Activated CD4-positive, alpha-beta T cell treated with anti-CD3 and anti-CD28 coated beads, Interleukin-2, amount 10 ng/mL, durations not matched to agents 7 days and 5 days (primary cell): ENCODE measurements at places on chromosomes 16 and 17.
A peak's percentile ranks its signal among the peaks of the same experiment; 100 is the strongest.

- no peak overlapping the region for H3K4me3 ChIP-seq
- DNase-seq = no peak
- H3K4me1 ChIP-seq = no peaks in the 10 kb centered on the region
Measured at GRCh38 chr16:83420206-83420760, 387.5 kb upstream of the HSBP1 start.

DNA sequence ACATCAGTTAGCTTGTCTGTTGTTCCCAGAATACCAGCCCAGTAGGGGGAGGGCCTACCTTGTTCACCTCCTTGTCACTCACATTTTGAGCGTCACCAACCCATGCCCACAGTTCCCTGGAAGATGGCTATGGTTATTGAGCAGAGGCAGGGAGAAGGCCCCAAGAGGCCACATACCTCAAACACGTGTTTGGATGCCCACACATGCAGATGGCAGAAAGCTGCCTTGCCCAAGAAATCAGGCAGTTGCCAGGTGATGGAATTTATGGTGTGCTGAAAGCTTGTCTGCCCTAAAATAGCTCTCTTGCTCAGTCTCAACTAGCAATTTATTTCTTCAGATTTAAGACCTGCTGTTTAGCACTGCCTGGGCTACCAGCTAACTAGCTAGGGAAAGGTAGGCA is 16.5 kb upstream of the CMTM4 start:
- no peaks in the 10 kb centered on the region for H3K4me1 ChIP-seq
- no peak for DNase-seq

- H3K27me3 ChIP-seq = no peaks in the 10 kb centered on the region
- peak; percentile 21 for DNase-seq
- no peaks in the 10 kb centered on the region for H3K36me3 ChIP-seq
- H3K4me3 ChIP-seq = no peak overlapping the region
Measured at GRCh38 chr17:10875430-10875851, 37.6 kb upstream of the PIRT start.

DNA sequence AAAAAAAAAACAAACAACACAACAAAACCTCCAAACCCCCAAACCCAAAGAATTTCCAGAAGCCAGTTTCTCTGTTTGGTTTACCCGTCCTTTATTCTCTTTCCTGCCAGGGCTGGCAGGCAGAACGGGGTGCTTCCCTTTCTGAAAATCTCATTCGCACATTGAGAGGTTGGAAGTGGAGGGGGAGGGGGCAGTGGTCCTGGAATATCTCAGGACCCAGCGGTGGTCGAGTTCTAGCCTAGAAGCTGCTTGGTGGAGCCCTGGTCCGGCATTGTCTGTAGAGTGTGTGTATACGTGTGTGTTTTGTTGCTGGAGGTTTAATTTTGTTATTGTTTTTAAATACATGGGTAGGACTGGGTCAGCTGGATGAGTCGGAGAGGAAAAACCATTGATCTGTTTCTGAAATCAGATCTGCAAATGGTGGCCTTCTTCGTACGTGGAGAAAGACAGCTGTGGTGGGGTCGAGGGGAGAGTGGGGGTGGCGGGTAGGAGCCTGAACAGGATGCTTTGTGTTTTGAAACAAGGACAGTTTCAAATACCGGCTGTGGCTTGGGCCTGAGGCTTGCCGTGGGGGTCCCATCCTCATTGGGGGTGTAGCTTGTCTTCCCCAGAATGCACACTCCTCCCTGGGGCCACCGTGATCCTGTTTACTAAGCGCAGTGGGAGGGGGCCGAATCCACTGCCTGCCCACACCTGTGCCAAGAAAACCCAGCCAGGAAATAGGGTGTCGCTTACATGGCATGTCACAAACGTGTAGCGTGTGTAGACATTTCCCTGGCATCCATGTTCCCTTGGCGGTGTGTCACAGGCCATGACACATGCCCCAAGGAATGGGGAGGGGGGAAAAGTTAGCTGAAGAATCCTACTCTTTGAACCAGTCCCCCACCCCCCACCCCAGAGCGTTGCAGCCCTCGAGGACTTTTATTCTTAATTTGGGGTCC is 1.6 kb downstream of the CMIP start:
- peak; percentile 53 for DNase-seq
- H3K4me3 ChIP-seq = peak overlapping the region; percentile 85
- H3K4me1 ChIP-seq = peaks cover 61% of the 10 kb centered on the region
- H3K36me3 ChIP-seq = peaks cover 26% of the 10 kb centered on the region
- peak overlapping the region; percentile 90 for H3K27ac ChIP-seq

DNA sequence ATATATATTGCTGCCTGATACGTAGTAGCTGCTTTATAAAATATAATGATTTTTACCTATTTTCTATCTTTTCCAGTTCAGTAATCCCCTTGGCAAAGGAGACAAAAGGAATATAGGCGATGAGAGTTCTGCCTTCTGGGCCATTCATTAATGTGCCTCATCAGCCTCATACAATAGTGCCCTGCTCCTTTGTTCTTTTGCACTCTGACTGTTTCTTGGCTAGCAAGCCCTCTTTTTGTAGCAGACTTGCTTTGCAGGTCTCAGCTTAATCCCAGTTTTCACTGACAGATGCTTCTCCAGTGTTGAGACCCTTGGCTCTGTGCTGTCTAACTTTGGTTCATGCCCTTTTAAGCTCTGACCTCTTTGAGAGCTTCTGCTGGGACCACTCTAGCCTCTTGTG is 10.4 kb downstream of the HSD17B2 start:
- H3K4me3 ChIP-seq = no peak overlapping the region
- DNase-seq = no peak
- H3K4me1 ChIP-seq = no peaks in the 10 kb centered on the region
- H3K27me3 ChIP-seq = peaks cover 14% of the 10 kb centered on the region
- H3K36me3 ChIP-seq = no peaks in the 10 kb centered on the region
- H3K27ac ChIP-seq = no peak overlapping the region

- H3K36me3 ChIP-seq = no peaks in the 10 kb centered on the region
- DNase-seq = peak; percentile 88
- no peaks in the 10 kb centered on the region for H3K27me3 ChIP-seq
- no peak overlapping the region for H3K4me3 ChIP-seq
Measured at GRCh38 chr17:45197555-45198334, 23.9 kb upstream of the FMNL1 start.

DNA sequence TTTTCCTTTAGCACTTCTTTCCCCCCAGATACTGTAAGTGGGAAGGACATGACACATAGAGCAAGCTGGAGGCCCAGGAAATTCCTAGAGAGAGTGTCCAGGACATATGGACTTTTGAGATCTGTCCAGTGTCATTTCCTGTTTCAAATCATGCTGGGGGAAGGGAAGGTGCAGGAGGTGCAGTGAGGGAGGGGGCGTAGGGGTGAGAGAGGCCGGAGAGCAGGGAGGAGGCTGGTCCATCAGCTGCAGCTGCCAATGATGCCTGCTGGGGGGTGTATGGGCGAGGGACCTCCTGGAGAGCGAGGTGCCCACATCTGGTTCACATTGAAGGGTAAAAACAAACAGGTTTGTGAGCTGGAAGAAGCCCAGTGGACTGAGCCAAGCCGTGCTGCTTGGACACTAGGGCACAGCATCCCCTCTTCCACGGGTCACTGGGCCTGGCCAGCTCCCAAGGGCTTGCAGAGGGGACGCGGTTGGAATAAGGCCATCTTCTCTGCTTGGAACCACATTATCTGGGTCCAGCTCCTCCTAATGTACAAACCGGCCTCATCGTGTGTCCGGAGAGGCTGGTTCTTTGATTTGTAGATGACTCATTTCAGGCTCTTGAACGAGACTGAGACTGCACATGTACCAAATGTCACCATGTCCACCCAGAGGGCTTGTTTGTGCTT is 70.4 kb upstream of the SMURF2 start:
- peaks cover 19% of the 10 kb centered on the region for H3K4me1 ChIP-seq
- H3K27ac ChIP-seq = no peak overlapping the region
- H3K4me3 ChIP-seq = no peak overlapping the region
- no peaks in the 10 kb centered on the region for H3K36me3 ChIP-seq
- DNase-seq = no peak

- no peak overlapping the region for H3K27ac ChIP-seq
- no peaks in the 10 kb centered on the region for H3K27me3 ChIP-seq
- no peak overlapping the region for H3K4me3 ChIP-seq
- H3K36me3 ChIP-seq = no peaks in the 10 kb centered on the region
- no peaks in the 10 kb centered on the region for H3K4me1 ChIP-seq
Measured at GRCh38 chr16:51085271-51085670, 65.8 kb downstream of the SALL1 start.

DNA sequence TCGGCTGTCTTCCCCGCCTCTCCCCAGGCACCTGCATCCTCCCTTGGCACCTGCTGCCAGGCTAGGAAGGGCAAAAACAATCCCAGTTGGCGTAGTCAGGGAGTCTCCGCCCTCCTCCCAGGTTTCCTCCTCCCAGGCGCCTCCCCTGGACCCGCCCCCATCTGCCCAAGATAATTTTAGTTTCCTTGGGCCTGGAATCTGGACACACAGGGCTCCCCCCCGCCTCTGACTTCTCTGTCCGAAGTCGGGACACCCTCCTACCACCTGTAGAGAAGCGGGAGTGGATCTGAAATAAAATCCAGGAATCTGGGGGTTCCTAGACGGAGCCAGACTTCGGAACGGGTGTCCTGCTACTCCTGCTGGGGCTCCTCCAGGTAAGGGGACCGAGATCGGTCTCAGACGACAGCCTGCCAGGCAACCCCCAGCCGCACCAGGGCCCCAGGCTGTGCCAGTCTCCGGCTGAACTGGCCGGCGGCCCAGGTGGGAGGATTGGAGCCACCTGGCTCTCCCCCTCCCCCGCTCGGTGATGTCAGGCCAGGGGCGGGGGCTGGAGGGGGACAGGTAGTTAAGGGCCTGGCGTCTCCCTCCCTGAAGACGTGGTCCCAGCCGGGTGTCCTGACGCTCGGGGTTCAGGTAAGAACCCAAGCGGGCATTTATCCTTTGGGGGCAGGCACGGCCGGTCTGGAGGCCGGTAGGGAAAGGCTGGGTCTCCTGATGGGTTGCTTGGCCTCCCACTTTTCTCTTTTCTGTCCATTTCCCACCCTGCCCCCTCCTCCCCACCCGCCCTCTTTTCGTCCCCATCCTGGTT is at the start of gene GRB7:
Gene GRB7 (plus strand): TSS at position 179 of the 808 bp plus-strand sequence. CDS start 4,364 bp downstream, outside the sequence.
- H3K36me3 ChIP-seq = peaks cover 3% of the 10 kb centered on the region
- H3K27me3 ChIP-seq = peaks cover 6% of the 10 kb centered on the region
- H3K27ac ChIP-seq = peak within 1 kb of the TSS; percentile 68
- peaks cover 38% of the 10 kb centered on the region for H3K4me1 ChIP-seq

- peaks cover 52% of the 10 kb centered on the region for H3K4me1 ChIP-seq
- no peak overlapping the region for H3K4me3 ChIP-seq
- H3K27me3 ChIP-seq = no peaks in the 10 kb centered on the region
- H3K27ac ChIP-seq = no peak overlapping the region
- H3K36me3 ChIP-seq = peaks cover 27% of the 10 kb centered on the region
Measured at GRCh38 chr17:66675991-66676371, 158.9 kb upstream of the CACNG5 start.

DNA sequence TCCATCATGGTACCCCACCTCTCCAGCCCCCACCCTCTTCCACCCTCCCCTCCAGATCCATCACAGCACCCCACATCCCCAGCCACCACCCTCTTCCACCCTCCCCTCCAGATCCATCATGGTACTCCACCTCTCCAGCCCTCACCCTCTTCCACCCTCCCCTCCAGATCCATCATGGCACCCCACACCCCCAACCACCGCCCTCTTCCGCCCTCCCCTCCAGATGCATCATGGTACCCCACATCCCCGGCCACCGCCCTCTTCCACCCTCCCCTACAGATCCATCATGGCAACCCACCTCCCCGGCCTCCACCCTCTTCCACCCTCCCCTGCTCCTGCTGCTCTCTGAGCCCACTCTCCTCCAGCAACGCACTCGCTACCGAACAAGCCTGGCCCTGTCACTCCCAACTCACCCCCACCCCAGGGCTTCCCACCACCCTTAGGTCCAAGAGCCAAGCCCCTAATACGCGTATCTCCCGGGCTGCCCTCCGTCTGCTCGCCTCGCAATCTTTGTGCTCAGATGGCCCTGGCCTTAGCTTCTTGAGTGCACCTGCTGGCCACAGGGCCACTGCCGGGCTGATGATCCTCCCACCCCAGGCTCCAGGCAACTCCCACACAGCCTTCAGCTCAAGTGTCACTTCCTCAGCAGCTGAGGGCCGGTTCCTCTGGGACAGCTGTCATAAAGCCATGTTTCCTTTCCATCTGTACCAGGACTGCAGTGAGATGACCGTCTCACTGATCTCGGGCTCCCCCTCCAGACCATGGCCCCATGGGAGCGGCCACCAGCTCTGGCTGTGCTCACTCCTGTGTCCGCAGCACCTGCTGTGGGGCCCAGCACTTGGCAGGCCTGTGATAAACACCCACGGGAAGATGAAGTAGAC is 25.5 kb downstream of the KDM8 start:
- H3K36me3 ChIP-seq = peaks cover 79% of the 10 kb centered on the region
- H3K4me3 ChIP-seq = peak overlapping the region; percentile 5
- H3K27me3 ChIP-seq = no peaks in the 10 kb centered on the region
- DNase-seq = no peak

DNA sequence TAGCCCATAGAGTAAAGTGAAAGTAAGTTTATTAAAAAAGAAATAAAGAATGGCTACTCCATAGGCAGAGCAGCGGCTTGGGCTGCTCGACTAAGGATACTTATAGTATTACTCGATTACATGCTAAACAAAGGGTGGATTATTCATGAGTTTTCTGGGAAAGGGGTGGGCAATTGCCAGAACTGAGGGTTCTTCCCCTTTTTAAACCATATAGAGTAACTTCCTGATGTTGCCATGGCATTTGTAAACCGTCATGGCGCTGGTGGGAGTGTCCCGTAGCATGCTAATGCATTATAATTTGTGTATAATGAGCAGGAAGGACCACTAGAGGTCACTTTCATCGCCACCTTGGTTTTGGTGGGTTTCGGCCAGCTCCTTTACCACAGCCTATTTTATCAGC is 13.3 kb upstream of the GAS7 start:
- no peaks in the 10 kb centered on the region for H3K27me3 ChIP-seq
- no peak overlapping the region for H3K27ac ChIP-seq
- no peaks in the 10 kb centered on the region for H3K36me3 ChIP-seq
- no peak overlapping the region for H3K4me3 ChIP-seq
- DNase-seq = no peak

GRCh38 chr16:90033387-90033786 is 14.1 kb upstream of the DBNDD1 start:
- DNase-seq = no peak
- no peaks in the 10 kb centered on the region for H3K27me3 ChIP-seq
- H3K4me1 ChIP-seq = no peaks in the 10 kb centered on the region
- no peak overlapping the region for H3K27ac ChIP-seq
- H3K36me3 ChIP-seq = peaks cover 5% of the 10 kb centered on the region
- no peak overlapping the region for H3K4me3 ChIP-seq

DNA sequence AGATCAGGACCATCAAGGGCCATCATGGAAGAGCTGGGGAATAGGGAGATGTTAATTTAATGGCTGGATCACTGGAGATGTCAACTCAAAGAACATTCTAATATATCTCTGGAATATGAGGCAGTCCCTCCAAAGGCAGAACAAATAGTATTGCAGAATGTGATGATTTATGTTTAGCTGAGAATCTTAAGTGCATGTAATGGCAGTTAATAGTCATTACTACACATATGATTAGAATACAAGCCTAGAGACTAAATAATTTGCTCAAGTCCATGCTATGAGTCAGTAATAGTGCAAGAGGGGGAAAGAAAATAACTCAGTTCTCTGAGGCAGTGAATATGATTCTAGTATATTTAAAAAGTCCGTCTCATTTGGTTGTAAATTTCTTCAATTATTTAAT is 32.3 kb downstream of the SNTB2 start:
- H3K36me3 ChIP-seq = no peaks in the 10 kb centered on the region
- no peaks in the 10 kb centered on the region for H3K27me3 ChIP-seq
- no peaks in the 10 kb centered on the region for H3K4me1 ChIP-seq
- DNase-seq = no peak
- H3K4me3 ChIP-seq = no peak overlapping the region
